ENCODE measurements at places on chromosomes 4 and X.

- peak; percentile 50 for DNase-seq
These were observed 34.6 kb downstream of the PDLIM5 start for GRCh38 chr4:94486372-94486801.

DNA sequence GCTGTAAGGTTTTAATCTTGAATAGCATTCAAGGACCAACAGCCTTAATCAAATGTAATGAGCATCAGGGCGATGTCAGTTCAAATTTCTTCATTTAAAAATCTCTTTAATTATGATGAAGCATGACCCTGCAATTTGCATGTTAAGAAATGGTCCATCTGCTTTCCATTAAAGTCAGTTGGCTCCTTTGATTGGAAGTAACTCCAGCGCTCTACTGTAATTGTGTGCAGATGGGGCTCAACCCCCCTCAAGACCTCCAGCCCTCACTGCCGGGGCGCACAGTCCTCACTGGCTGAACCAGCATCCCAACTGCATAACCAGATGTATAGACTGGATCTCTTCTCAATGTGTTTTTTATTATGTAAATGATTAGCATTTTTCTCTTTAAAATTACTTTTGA lies 126.9 kb downstream of the VCX3B start:
- DNase-seq: no peak

DNA sequence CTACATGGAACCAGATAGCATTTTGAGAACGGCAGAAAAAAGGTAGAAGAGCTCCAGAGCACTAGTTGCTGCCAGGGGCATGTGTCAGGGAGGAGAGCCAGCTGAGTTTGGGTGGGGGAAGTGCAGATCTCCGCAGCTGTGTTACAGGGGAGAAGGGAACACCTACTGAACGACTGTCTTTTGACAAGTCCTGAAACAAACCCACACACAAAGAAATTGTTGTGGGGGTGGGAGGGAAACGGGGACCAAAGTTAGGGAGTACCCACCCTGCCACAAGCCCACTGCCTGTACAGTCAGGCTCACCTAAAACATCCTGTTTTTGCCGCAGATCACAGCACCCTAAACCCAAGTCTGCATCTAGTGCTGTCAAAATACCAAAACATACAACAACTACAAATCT lies 55.5 kb downstream of the LEF1 start:
- no peak for DNase-seq

GRCh38 chr4:102869569-102870197 lies 891 bp downstream of the CISD2 start:
- peak; percentile 16 for DNase-seq

- DNase-seq: no peak
These were observed 1.2 kb downstream of the METAP1 start for GRCh38 chr4:98996765-98997068.
